ENCODE measurements at places on chromosomes 2 and 18. TPM values are rescaled to one million over a fixed set of nuclear protein-coding genes. Genes with fewer than 3 reads are reported as not detected.

GRCh38 chr2:3277748-3278520 lies 99.7 kb downstream of the EIPR1 start:
- no peak for DNase-seq

- no peak for DNase-seq
Measured at GRCh38 chr18:40529478-40529877, 1425.6 kb upstream of the PIK3C3 start.

DNA sequence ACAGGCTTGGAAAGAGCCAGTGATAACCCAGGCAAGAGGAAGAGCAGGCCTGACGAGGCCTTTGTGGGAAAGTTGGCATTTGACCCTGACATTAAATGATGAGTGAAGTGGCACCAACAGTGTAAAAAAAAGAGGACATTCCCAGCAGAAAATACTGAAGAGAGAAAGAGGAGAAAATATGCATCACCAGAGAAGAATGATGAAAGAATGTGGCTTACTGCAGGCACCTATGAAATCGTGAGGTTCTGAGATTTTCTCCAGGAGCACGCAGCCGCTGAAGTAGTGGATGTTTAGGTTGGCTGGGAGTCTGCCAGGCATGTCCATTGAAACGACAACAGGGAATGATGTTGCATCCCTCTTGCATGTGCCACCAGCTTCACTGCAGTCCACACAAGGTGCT lies 13.8 kb downstream of the EHD3 start:
- no peak for DNase-seq

DNA sequence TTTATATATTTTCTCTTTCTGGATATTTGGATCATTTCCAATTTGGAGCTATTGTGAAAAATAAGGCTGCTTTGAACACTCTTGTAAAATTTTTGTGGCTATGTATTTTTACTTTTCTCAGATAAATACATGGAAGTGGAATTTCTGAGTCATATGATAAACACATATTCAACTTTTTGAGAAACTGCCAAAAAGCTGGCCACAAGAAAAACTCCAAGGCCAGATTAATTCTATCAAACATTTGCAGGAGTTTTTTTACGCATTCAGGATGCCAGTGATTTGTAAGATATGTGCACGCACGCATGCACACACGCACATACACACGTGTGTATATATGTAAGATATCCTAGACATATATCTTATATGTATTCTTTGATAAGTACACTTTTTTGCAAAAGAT lies 477.5 kb upstream of the SPHKAP start:
- peak; percentile 64 for DNase-seq

Gene VSNL1
- total RNA-seq, result 2.1 TPM

Gene ZSWIM2
- 0.16 TPM for total RNA-seq

Gene UGT1A8
- not detected for total RNA-seq
